ENCODE measurements at places on chromosomes 1 and 21. TPM values are rescaled to one million over a fixed set of nuclear protein-coding genes. Genes with fewer than 3 reads are reported as not detected.

DNA sequence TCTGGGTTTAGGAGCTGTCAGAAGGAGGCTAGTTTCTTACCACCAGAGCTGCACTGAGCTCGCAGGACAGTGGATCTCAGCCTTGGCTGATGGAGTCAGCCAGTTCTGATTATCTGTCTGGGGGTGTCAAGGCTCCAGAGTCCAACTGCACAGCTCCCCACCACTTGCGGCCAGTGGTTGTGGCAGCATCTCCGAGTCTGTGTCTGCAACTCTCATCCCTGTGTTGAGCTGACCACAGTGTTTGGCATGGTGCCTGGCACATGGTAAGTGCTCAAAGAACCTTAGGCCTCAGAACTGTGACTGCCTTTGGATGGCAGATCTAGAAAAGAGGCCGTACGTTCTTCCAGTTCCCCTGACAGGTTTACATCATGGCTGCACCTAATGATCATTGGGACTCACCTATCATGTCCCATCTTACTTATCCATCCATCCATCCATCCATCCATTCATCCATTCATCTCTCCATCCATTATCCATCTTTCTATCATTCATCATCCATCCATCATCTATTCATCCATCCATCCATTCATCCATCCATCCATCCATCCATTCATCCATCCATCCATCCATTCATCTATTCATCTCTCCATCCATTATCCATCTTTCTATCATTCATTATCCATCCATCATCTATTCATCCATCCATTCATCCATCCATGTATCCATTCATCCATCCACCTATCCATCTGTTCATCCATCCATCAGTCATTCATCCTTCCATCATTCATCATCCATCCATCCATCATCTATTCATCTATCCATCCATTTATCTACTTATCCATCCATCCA is 114.5 kb downstream of the CRYAA start:
- peak; percentile 35 for DNase-seq

GRCh38 chr1:240027059-240027462 is 64.6 kb upstream of the FMN2 start:
- no peak for DNase-seq

DNA sequence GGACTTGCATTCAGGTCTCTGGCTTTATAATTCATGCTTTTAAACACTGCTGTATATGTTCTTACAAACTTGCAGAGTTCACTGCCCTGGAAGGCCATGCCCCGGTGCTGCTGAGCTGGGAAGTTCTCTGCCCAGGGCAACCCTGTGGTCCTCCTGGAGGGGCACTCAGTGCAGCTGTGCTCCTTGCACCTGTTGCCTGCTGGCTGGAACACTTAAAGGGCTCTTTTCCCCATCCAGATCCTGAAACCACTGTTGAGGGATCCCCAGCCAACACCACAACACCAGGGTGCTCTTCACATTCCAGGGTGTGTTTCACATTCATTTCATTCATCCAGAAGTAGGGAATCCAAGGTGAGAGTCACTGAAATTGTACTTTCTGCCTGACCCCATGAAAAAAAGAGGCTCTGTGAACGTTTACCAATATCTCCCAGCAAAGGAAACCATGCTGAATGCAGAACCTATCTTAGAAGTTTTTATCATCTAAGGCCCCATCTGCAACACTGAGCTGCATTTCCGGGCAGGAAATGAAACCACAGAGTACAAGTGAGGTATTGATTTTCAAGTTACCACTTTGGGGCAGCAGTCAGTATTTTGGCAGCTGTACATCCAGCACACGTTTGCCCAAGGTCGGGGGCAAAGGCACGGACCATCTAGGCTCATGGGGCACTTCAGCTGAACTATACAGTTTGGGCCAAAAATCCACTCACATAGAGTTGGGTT is 16.4 kb upstream of the KIAA0040 start:
- no peak for DNase-seq

GRCh38 chr1:210072129-210072528 is 134.1 kb downstream of the SYT14 start:
- DNase-seq, result no peak

DNA sequence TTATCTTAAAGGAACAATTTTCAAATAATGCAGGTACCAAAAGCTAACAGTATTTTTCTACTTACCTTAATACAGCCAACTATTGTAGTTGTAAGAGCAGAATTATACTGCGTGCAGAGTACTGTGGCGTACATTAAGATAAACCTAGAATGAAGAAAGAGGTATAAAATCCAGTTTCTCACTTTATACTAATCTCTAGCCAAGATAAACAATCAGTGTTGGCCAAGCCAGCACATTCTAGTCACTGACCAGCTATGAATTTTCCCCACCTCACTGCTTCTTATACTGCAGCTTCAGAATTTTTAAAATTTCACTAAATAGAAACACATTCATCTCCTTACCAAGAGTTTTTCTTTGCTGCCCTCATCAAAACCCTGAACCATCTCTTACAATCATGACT is 33.6 kb downstream of the SLC35D1 start:
- DNase-seq, result no peak

DNA sequence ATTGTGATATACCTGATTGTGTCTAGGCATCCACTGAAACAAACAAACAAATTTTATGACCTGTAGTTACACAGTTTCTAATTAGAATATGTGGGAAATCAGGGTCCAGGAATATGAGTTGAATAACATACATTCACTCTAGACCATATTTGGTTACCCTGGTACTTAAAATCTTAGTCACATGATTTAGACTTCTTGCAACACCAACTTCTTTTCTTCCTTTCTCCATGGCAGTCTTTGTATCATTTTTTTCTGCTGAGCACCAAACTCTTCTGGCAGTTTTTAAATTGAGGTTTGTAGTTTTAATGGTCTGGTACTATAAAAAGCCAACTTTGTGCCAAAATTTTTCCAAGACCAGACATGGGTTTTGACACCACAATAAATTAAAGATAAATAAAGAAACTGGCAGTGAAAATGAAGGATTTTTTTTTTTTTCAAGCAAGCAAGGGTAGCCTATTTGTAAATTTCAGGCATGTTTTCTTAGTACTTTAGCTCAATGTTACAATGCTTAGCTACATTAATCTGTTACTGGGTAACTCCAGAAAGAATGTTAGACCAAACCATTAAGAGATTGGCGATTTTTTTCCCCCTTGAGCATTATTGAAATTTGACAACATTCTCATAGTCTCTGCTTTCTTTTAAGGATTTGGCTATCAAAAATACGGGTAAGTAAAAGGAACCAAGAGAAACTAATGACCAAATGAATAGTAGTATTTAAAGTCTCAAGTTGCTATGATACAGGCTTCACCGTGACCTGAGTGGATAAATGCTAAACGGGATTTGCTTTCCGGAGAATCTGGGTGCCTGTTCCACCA is 108.5 kb downstream of the NFIA start:
- DNase-seq, result no peak

GRCh38 chr1:172578586-172578985 is 45.6 kb downstream of the SUCO start:
- DNase-seq, result no peak

- DNase-seq, result no peak
Observed at GRCh38 chr1:178189814-178190213, 95.9 kb downstream of the RASAL2 start.

DNA sequence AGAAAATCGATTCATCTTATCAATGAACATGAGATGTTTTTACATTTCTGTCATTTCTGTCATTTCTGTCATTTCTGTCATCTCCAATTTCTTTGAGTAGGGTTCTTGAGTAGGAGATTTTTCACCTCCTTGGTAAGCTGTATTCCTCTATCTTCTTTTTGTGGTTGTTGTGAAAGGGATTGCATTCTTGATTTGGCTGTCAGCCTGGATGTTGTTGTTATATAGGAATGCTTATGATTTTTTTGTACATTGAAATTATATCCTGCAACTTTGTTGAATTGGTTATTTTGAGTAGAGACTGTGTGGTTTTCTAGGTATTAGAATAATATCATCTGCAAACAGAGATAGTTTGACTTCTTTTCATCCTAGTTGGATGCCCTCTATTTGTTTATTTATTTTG is 1233.7 kb downstream of the PLA2G4A start:
- DNase-seq, result no peak

GRCh38 chr1:154157520-154158306 is 2.8 kb upstream of the NUP210L start:
- DNase-seq, result no peak

- DNase-seq, result no peak
Observed at GRCh38 chr1:229716069-229716468, 90.0 kb downstream of the URB2 start.

GRCh38 chr1:51726051-51726450 is 109.2 kb downstream of the OSBPL9 start:
- no peak for DNase-seq

DNA sequence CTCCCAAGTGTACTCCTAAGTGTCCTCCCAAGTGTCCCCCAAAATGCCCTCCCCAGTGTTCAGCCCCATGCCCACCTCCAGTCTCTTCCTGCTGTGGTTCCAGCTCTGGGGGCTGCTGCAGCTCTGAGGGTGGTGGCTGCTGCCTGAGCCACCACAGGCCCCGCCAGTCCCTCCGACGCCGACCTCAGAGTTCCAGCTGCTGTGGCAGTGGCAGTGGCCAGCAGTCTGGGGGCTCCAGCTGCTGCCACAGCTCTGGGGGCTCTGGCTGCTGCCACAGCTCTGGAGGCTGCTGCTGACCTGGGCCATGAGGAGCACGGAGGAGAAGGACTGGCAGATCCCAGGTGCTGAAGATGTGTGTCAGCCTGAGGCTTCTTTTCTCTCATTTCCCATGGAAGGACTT is 993 bp downstream of the LCE5A start:
- DNase-seq, result no peak

DNA sequence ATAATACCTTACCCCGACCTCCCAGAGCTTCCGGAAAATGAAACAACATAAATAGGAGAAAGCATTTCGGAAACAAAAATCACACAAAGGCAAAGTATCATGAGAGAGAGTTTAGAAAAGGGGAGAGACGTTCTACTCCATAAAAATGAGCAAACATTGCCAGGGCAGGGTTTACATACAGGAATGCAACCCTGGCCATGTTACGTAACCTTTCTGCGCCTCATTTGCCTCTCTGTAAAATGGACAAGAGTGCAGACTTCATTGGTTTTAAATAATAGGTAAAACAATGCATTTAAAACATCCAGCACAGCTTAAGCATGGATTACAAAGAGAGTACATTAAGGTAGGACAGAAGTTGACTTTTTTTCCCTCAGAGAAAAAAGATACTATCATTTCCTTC is 45.6 kb downstream of the PHC2 start:
- DNase-seq, result no peak

DNA sequence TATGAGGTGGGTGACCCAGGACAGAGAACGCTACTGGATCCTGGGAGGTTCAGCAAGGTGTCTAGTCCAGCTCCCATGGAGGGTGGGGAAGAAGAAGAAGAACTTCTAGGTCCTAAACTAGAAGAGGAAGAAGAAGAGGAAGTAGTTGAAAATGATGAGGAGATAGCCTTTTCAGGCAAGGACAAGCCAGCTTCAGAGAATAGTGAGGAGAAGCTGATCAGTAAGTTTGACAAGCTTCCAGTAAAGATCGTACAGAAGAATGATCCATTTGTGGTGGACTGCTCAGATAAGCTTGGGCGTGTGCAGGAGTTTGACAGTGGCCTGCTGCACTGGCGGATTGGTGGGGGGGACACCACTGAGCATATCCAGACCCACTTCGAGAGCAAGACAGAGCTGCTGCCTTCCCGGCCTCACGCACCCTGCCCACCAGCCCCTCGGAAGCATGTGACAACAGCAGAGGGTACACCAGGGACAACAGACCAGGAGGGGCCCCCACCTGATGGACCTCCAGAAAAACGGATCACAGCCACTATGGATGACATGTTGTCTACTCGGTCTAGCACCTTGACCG is 8.6 kb upstream of the PIGV start:
- no peak for DNase-seq

- no peak for DNase-seq
Observed at GRCh38 chr1:58883888-58884482, 100.1 kb upstream of the JUN start.

DNA sequence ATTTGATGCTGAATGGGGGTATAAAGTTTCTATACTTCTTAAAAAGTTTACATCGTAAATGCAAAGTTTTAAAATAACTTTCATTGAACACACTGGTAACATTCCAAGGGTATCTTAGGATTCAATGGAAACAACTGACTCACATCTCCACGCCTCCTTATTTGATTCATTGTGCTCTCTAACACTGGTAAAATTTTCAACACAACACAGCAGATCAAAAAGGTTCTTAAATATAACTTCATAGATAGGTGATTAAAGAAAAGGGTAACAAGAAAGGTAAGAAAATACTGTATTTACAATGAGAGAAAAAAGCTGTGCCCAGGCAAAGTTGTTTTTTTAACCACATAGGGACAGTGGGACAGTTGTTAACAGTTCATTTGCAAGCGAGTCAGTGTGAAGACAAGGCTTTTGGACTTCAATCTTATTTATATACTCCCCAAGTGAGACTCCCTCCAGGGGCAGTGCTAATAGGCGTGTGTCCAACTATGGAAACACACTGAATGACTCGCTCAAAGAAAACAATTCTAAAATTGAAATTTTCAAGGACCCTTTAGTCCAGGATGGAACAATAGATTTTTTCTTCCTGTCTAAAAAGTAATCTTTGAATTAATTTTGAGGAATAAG is 140.5 kb downstream of the TIAM1 start:
- no peak for DNase-seq

GRCh38 chr1:154748405-154748775 is 121.7 kb downstream of the KCNN3 start:
- no peak for DNase-seq

GRCh38 chr21:42352441-42353095 is 1.8 kb upstream of the TFF2 start:
- no peak for DNase-seq

GRCh38 chr1:118335331-118335732 is 150.3 kb upstream of the SPAG17 start:
- no peak for DNase-seq

GRCh38 chr21:42019706-42020105 is 9.5 kb upstream of the ZBTB21 start:
- no peak for DNase-seq

- no peak for DNase-seq
Observed at GRCh38 chr1:187275346-187275745, 446.6 kb downstream of the PLA2G4A start.

DNA sequence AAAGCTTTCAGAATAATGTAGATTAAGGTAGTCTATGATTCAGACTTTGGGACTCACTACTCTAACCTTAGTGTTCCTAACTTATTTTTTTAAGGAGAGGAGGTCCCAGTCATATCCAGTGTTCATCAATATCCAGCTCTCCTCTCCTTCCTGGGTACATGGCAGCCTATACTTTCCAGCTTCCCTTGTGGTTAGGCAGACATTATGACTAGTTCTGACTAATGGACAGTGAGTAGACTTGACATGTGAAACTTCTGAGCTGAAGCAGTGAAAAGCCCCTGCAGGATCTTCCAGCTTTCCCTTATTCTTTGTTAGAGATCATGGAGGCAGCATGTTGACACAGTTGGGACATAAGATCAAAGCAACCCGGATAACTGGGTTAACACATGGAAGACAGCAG is 144.2 kb downstream of the PTPRU start:
- no peak for DNase-seq

Gene SEC16B
- polyA plus RNA-seq, result 0.81 TPM

Gene RHEX
- 0.13 TPM for polyA plus RNA-seq

Gene IFI44
- polyA plus RNA-seq, result 5.0 TPM

Gene KIF21B
- 0.10 TPM for polyA plus RNA-seq

Data from psoas muscle (tissue), 8 donors.